Ovary (tissue), 10 donors: ENCODE measurements at places on chromosomes 7 and 10. TPM values are rescaled to one million over a fixed set of nuclear protein-coding genes. Genes with fewer than 3 reads are reported as not detected.

CPA4 gene
- polyA plus RNA-seq = 0.13 TPM

DNA sequence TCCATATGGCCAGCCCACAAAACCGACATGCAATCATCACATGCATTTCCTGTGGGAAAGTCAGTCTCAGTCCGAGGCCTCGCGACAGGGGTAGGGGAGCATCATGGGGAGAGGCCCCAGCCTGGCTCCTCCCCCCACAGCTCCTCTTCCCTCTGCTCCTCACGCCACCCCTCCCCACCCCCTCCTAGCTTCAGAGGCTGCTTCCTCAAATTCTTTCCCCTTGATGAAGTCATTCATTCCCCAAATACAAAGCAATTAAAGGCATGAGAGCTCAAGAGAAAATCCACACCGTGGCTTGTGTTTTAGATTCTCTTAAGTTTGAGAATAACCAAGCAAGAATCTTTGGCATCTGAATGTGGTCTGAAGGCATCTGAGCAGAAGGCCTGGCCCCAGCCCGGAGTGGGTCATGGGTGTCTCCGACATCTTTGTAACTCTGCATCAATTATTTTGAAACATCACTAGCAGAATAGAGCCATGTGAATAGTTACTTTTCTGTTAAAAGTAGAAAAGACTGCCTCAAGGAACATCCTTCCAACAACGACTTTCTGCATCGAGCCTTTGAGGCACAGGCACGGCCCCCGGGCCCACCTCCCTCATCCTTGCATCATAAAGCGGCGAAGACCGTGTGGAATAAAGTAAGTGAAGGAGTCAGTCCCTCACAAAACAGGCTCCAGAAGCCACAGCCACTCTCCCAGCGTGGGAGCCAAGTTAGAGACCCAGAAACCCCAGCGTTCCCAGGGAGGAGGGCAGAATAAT lies 90.9 kb downstream of the DIP2C start:
- DNase-seq = no peak

- DNase-seq = no peak
These were observed 113.8 kb downstream of the CDK6 start for GRCh38 chr7:92722541-92722940.

GRCh38 chr7:46544396-46545008 lies 623.4 kb upstream of the IGFBP3 start:
- no peak for DNase-seq
